ENCODE measurements at places on chromosomes 6 and 20.

DNA sequence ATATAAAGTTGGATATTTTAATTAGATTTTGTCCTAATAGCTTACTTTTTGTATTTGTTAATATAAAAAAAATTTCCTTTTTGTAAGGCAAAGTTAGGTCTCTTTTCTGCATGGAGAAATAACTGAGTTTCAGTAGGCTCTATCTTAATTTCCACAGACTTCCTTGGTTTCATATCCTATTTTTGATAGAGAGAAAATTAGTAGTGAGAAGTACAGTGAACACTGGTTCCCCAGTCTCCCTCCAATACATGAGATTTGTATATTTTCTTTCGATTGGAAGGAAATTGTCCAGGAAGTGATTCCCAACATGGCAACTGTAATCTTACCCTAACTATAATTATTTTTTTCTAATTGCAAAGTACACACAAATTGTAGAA is 26.4 kb downstream of the TRIM27 start:
- no peak for DNase-seq

DNA sequence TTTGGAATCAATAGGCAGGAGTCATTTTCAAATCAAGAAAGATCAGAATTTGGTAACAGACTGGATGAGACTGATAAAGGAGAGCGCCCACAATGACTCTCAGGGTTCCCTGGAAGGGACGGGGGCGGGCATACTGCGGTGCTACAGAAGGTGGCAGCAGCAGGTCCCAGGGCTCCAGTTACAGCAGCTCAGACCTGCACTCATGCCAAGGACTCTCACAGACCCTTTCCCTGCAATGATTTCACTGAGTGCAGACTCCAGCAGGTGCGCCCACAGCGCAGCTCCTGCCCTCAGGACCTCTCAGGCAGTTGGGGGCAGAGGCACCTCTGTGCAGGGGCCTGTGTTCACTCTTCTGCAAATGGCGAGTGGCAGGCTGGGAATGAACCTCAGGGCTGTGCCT is 359.8 kb downstream of the ZFAND3 start:
- DNase-seq: no peak

- peak; percentile 43 for DNase-seq
Observed at GRCh38 chr20:42366626-42367025, 748.4 kb upstream of the CHD6 start.

- no peak for DNase-seq
Observed at GRCh38 chr20:37896932-37897548, 5.9 kb upstream of the VSTM2L start.

DNA sequence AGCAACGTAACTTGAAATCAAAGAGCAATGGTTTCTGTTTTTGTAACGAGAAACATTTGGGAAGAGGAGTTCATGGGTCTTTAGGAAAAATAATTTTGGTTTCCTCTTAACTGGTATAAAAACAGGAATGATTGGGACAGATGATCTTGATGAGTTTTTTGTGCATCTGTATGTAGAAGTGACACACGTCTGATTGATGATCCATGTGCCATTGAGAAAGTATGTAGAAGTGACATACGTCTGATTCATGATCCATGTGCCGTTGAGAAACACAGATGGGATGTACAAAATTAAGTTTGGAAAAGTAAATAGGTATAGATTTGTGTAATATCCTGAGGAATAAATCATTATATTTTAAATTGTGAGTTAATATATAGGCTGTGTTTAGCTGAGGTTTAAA is 2.1 kb downstream of the KIAA1586 start:
- DNase-seq: no peak

DNA sequence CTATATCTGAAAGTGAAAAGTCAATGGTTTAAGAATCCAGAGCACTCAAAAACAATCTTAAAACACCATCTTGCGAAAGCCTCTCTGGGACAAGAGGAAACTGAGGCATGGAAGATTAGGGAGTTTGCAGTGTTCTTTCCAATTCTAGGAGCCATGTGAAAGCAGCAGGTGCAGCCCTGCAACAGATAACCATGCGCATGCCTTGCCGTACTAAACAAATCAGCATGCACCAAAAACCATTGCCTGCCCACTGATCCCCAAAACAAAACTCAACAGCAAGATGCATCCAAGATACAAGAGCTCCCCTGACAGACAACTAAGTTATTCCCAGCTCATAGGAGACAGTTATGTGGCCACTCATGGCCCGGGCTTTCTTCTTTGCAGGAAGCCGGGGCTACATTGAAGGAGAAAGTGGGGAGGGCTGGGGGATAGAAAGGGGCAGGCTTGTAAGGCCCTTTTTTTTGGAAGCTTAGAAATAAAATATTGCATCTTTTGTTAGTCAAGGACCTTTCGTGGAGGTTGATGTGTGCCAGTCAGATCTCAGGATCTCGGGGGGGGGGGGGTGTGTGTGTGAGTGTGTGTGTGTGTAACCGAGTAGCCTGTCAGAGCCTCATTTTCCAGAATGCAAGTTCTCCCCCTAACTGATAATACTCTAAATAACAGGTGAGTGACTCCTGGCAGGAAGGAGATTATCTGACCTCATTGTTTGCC is 178.4 kb downstream of the MBOAT1 start:
- no peak for DNase-seq

GRCh38 chr6:18432180-18432579 is 45.0 kb downstream of the RNF144B start:
- DNase-seq: no peak

GRCh38 chr6:52285177-52286068 is 881 bp upstream of the MCM3 start:
- no peak for DNase-seq

GRCh38 chr20:11850901-11851300 is 66.8 kb upstream of the BTBD3 start:
- no peak for DNase-seq

DNA sequence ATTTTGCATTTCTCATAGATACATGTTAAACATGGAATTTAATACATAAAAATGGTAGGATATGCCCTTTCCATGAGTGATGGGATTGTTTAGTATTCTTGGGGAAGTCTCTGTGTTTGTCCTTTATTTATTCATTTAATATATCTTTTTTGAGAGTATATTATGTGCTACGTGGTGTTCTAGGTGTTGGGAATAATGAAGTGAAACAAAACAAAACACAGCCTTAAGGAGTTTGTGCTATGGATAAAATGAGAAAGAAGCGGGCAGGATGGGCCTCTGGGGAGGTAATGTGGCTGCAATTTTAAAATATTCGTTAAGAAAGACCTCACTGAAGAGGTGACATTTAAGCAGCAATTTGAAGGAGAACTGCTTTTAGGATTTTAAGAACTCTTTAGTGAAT is 851.5 kb downstream of the MAFB start:
- DNase-seq: no peak

DNA sequence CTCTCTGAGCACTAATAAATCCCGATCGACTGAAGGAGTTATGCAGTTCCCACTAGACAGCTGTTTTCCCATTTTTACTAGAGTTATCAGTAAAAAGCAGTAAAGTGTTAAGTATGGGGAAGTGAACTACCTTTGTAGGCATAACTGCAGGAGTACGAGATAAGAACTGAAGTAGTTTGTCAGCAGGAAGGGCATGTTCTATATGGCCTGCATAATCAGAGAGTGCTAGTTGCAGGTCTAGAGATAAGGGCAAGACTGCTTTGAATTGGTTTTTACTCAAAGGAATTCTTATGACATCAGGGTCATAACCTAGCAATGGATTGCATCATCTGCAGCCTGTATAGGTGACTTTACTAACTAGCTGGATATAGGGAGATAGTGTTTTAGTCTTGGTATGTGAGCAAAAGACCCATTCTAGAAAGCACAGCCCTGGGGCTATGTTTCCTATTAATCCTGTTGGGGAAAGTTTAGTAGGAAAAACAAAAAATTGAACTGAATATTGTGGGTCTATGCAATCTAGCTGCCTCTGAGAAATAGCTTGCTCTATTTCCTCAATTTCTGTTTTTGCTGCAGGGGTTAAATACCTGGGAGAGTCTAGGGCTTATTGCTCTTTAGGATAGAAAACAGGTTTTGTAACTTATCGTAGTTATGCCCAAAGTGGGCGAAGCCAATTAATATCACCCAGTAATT is 22.6 kb upstream of the CRISP1 start:
- DNase-seq: no peak

DNA sequence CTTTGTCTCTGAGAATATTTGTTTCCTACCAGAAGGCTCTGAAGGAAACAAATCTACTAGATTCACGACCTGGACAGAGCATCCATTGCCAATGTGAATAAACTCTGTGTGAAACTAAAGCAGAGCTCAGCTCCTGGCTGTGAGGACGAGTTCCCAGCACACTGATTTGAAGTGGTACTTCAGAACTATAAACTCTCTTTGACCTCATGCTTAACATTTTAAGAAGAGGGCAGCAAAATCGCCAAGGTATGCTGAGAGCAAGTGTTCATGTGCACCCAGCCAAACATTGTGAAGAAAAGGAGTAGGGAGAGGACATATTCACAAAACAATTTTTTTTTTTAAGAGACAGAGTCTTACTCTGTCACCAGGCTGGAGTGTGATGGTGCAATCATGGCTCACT is 33.7 kb upstream of the ZNF133 start:
- DNase-seq: no peak

- no peak for DNase-seq
Observed at GRCh38 chr6:105793130-105793529, 293.0 kb upstream of the PRDM1 start.

DNA sequence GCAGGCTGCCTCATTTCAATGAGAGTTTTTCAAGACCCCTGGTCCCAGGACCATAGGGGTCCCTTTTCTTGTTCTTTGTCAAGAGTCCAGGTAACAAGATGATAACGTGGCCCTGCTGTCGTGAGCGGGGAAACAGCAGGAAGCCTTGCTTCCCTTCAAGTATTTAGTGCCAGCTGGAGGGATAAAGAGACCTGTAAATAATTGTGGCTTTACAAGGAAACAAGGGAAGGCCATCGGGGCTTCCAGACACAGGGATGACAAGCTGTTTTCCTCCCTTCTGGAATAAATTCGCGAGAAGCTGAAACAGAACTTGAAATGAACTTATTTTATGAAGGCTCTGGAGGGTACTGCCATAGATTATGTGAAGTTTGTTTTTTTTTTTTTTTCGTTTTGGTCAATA is 163.2 kb downstream of the SYNDIG1 start:
- DNase-seq: no peak

- DNase-seq: no peak
Observed at GRCh38 chr20:45405571-45406259, 2.4 kb upstream of the DBNDD2 start.

- no peak for DNase-seq
Observed at GRCh38 chr6:28738396-28738765, 185.4 kb downstream of the TRIM27 start.

- no peak for DNase-seq
Observed at GRCh38 chr6:44966449-44967092, 361.6 kb upstream of the RUNX2 start.

- DNase-seq: no peak
Observed at GRCh38 chr6:148525453-148525852, 182.8 kb downstream of the SASH1 start.

- no peak for DNase-seq
Observed at GRCh38 chr20:24678351-24679106, 209.1 kb downstream of the SYNDIG1 start.

- DNase-seq: no peak
Observed at GRCh38 chr6:128131036-128131435, 230.2 kb upstream of the THEMIS start.

DNA sequence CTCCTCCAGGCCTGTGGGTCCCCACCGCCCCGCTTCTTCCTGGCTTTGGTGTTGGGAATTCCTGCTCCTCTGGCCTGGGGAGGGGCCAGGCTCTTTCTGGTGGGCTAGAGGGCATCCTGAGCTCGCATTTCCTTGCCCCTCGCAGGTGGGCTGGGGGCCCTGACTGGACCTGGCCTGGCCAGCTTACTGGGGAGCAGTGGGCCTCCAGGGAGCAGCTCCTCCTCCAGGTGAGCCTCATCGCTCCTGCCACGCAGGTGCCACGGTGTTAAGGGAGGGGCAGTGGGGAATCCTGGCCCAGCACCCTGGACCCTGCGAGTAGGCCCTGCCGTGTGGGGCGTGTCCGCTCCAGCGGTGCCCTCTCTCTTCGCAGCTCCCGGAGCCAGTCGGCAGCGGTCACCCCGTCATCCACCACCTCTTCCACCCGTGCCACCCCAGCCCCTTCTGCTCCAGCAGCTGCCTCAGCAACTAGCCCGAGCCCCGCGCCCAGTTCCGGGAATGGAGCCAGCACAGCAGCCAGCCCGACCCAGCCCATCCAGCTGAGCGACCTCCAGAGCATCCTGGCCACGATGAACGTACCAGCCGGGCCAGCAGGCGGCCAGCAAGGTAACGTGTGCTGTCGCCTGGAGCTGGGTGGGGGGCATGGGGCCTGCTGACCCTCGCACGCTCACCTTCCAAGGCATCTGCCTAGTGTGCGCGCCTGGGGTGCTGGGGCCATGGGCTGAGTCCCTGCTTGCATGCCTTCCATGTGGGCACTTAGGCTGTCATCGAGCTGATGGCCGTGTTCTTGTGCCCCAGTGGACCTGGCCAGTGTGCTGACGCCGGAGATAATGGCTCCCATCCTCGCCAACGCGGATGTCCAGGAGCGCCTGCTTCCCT is 4.7 kb downstream of the ADRM1 start:
- DNase-seq: no peak

GRCh38 chr20:7858734-7859250 is 81.5 kb downstream of the HAO1 start:
- DNase-seq: no peak

- DNase-seq: no peak
Observed at GRCh38 chr6:167766986-167767714, 59.6 kb upstream of the AFDN start.

- DNase-seq: no peak
Observed at GRCh38 chr20:35279533-35280174, 1.7 kb upstream of the MMP24OS start.

DNA sequence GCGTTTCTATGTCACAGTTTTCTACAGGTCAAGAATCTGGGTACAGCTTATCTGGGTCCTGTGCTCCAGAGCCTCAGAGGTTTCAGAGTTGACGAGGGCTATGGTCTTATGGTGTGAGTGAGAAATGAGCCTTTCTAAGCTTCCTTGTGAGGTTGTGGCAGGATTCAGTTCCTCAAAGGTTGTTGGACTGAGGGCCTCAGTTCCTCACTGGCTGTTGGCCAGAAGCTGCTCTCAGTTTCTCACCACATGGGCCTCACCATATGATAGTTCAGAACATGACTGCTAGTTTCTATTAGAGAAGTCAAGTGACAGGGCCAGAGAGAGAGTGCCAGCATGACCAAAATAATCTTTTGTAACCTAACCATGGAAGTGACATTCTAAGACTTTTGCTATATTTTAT is 96.1 kb downstream of the NUS1 start:
- DNase-seq: no peak

DNA sequence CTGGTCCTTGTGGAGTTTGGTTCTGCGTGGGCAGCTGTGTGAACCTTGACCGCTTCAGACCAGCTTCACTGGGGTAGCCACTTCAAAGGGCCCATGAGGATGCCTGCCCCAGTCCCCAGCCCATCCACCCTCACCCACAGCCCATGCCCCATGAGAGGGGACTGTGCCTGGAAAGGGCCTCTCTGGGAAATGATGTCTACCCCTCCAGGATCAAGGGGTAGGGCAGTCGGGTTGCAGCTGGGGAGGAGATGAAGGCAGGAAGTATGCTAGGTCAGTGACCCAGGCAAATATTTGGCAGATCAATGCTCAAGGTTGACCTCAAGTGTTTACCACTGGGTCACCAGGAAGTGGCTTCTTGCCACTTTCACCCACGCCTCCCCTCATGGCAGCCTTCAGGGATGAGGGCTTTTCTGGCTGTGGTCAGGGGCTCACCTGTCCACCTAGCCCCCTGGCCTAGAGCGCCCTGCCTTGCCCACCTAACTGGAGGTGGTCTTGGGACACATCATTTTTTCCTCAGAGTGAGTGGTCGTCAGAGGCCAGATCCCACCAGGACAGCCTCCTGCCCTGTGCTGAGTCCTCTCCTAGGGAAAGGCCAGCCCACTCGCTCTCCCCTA is 109.5 kb downstream of the SNX5 start:
- DNase-seq: no peak

- DNase-seq: no peak
Observed at GRCh38 chr6:143688681-143689080, 10.9 kb downstream of the PHACTR2 start.
